Common myeloid progenitor, CD34-positive (primary cell): ENCODE measurements at places on chromosomes 11 and 22.
A peak's percentile ranks its signal among the peaks of the same experiment; 100 is the strongest.

DNA sequence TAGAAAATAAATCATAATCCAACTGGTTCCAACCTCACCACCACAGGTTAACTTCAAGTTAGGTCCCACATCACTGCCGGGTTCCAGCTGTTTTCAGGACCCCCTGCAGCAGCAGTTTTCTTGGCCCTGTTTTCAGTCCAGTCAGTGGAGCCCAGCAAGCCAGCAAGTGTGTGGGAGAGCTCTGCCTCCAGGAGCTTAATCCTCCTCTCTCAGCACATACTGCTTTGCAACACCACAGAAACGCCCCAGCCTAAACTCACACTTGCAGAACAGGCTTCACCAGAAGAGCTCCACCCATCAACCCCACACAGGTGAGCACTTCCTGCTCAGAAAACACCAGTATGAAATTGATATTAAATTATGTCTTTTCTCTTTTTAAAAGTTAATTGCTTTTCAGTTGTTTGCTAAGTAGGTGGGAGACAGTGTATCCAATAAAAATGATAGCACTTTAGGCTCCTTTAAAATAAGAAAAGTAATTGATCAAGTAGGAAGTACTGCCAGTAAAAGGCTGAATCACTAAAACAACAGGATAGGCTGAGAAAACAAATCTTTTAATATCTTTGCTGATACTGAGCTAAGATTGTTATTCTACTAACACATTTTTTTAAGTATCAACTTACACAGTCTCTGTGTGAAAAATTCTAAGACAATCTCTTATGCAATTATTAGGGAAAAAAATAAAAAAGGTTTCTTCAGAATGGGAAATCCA lies 81.5 kb upstream of the TP53AIP1 start:
- no peak for DNase-seq

- DNase-seq, result no peak
Observed at GRCh38 chr22:17579535-17579981, 16.3 kb downstream of the SLC25A18 start.

GRCh38 chr11:11491014-11491413 lies 130.8 kb downstream of the GALNT18 start:
- DNase-seq, result no peak

GRCh38 chr11:43399983-43400630 lies 41.4 kb downstream of the TTC17 start:
- DNase-seq, result no peak

GRCh38 chr11:134794192-134794591 lies 382.1 kb upstream of the B3GAT1 start:
- no peak for DNase-seq

GRCh38 chr22:32677876-32678275 lies 123.6 kb upstream of the TIMP3 start:
- DNase-seq, result no peak

DNA sequence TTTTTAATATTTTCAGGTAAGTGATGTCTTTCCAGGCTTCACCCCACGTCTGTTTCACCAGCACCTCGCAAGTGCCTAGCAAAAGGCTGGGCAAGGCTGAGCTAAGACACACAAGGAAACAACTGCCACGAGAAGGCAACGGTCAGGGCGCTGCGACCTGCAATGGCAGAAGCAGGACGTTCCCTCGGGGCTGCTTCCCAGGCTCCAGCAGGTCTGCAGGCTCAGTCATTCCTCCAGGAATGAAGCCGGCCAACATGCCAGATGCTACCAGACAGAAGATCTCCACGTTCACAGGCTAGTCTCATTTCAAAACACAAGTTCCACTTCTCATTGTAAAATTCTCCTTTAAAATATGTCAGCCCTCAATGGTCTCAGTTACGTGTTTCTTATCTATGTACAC lies 45.5 kb downstream of the CELSR1 start:
- DNase-seq, result no peak

DNA sequence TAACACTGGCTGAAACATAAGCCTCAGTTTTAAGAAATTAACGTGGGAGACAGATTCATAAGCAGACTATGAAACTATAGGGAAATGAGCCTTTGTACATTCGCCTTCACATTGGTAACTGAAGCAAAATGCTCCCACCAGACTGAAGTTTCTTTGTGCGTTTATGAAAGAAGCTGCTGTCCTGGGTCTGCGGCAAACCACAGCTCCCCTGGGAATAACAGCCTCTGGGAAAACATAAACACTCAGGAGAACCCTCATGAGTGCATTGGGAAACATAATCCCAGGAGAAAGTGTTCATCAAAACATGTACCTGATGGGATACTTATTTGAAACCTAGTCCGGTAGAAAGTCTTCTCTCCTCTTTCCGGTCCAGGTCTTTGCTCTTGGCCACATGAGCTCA lies 193.1 kb upstream of the LARGE1 start:
- no peak for DNase-seq

DNA sequence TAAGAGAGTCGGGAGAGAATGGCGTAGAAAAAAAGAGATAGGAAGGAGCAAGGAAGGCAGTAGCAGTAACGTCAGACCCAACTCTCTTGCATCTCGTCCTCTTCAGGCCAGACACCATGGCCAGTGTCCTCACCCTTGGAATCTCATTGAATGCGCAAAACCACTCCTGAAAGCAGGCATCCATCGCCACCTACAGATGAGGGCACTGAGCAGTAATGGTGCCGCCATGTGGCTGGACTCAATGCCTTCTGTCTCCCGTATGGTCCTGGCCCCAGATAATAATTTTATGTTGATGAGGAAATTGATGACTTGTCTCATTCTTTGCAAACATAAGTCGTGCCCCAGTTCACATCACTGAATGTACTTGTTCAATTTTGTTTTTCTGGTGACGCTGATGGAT lies 17.8 kb upstream of the ALX4 start:
- no peak for DNase-seq

DNA sequence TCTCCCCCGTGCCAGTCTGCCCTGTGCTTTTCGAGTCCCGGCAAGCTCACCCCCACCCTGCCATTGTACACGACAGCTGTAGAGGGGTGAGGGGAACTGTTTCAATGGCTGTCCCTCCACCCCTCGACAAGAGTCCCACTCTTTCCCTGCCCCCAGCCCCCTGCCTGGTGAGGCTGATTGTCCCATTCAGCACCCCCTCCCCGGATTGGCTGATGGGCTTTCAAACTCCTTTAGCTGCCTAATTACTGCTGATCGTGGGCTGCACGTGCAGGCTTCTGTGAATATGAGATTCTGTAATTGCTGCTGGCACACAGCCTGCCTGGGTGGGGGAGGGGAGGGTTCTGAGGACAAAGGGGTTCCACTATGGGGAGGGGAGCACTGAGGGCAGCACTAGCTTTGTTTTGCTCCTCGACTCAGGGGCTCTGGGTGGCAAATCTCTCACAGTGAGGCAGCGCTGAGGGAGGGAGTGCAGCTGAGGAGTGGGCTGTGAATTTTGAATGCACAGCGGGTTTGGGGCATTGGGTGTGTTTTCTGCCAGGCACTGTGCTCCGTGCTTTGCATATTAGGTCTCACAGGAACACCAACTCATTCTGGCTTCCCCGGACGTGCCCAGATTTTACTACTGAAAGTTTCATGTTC lies 42.6 kb upstream of the ACCSL start:
- no peak for DNase-seq

- DNase-seq, result peak; percentile 44
Observed at GRCh38 chr11:76863196-76863777, 2.6 kb downstream of the ACER3 start.

GRCh38 chr11:14861680-14862079 lies 30.4 kb downstream of the CYP2R1 start:
- no peak for DNase-seq

DNA sequence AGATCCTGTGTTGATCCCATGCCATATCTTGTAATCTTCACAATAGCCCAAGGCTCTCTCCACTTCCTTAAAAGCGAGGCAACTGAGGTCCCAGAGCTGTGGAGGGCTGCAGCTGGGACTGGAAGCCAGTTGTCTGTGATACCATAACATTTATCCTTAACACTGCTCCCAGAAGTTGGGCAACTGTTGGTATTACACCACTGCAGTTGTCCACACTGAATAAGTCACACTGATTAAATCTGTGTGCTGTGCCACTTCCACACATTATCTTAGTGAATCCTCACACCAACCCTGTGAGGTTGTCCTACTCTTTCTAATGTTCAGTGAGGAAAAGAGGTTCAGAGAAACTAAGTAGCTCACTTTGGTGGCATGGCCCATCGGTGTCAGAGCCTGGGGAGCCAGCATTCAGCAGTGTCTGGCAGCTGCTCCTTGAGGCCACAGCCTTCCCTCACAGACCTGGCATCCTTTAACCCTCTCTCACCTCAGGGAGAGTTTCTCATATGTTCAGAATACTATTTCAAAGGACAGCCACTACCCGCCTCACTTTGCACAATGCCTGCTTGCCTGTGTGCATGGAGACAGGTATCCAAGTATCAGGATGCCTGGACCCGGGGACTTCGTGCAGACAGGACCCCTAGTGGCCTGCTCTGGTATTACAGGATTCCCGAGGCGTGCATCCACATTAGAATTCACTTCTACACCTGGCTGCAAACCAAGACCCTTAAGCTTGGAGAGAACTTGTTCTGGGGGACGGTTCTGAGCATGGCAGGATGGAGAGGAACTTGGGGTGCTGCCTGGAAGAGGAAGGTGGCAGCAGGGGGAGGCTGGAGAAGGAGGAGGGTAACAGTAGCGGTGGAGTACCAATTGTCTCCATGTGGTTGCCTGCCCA lies 221.9 kb upstream of the TBCEL start:
- DNase-seq, result peak; percentile 50

DNA sequence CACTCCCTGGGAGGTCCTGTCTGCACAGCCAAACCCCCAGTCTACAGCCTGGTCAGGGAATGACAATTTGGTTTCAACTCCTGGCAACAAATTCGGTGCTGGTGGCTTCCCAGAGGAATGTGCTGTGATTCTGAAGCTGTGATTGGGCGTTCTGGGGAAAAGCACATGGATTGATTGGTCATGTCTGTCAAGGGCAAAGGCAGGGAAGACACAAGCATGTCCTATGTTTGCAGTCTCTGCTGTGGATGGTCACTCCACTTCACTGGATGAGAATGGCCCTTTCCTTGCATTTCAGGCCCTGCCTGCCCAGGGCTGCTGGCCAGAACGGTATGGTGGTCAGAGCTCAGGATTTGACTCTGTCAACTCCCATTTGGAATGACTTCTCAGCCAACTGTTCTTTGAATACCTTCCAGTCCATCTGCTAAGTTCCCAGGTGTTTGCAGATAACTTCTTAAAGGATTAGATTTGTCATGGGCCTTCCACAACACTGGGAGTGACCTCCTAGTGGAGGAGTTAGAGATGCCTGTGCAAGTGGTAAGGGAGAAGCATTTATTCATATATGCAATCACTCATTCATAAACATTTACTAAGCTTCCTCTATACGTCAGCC lies 42.7 kb downstream of the SGSM1 start:
- DNase-seq, result no peak

DNA sequence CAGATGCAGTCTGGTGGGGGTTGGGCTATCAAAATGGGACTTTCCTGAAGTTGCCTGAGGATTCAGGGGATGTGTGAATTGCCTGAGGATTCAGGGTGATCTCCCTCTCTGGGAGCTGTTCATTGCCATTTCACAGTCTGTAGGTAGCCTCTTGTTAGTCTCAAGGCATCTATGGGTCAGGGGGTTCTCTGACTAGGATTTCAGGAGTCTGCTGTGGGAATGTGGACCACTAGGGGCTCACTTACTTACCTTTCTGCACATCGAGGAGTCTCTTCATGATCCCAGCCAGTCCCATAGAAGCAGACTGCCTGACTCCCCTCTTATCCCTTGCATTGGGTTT lies 54.0 kb downstream of the KCNQ1OT1 start:
- DNase-seq, result no peak

DNA sequence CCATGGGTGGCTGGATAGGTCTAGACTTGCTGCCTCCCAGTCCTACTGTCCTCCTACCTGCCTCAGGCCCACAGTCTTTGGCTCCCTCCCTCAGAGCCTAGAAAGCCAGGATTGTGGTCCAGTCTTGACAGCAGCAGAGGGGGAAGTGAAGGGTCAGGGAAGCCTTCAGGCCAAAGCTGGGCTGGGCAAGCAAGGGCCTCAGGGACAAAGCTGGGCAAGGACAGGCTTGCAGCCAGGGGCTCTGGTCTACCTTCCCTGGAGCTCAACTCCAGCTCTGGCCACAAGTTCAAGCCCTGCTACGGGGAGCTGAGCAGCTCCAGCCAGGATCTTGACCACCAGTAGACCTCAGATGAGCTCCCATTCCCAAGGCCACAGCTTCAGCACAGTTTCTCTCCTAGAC lies 14.9 kb downstream of the LMO1 start:
- no peak for DNase-seq

DNA sequence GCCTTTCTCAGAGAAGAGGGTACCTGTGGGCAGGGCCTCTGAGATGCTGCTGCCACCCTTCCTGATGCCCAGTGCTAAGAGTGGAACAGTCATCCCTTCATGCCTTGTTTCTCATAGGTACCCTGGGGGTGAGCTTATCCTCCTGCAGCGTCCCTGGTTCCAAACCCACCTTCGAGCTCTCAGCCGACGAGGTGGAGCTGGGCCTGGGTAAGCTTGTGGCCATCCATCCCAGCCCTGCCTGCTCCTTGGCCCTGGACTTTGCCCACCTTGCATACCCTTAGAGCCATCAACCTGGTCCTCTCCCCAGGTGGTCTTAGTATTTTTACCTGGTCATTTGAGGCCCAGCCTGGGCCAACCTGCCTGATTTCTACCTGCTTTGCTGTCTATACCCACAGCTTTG lies 8.7 kb downstream of the TKFC start:
- no peak for DNase-seq

- no peak for DNase-seq
Observed at GRCh38 chr22:23524226-23524625, 55.9 kb downstream of the IGLL1 start.

DNA sequence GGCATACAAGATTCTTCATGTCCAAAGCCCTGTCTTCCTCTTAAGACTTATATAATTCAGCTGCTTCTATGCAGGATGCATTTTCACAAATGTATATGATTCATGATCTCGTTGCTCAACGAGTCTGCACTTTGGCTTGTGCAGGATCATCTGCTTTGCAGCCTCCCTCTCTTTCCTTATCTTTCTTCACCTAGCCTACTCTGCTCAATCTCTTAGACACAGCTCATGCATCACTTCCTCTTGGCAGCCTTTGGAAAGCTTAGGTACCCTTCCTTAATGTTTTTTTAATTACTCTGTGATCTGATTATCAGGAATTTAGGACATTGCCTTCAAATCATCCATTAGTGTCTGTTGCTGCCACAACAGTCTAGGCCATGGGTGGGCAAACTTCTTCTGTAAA lies 673.8 kb downstream of the NELL1 start:
- DNase-seq, result no peak

DNA sequence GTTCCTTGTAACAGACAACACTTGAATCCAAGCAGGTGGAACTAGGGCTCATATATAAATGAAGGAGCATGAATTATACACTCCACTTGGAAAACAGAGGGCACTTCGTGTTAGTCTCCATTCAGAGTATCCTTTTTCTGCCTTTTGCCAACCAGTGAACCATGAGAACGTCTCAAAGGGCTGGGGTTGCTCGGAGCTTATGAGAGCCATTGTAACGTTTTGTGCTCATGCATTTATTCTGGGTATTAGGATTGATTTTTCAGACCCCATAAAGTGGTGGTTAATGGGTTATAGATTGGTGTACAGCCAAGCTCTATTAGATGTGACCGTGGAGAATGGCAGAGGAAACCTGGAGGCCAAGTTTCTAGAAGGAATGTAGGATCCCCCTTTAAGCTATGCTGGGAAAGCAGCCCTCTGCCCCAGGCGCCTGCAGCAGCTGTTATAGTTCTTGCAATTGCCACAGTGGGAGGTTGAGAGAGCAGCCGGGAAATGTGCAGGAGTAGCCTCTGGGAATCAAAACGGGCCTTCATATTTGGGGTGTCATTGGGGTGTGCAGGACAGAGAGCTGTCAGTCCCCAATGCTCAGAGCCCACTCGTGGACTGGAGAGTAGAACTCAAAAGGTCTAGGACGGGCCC lies 54.6 kb upstream of the ASPHD2 start:
- no peak for DNase-seq

- no peak for DNase-seq
Observed at GRCh38 chr11:61359516-61359915, 2.2 kb downstream of the CYB561A3 start.
